ENCODE measurements at places on chromosomes 1 and 21.

GRCh38 chr1:30741239-30741894 lies 16.2 kb downstream of the LAPTM5 start:
- no peak for DNase-seq

DNA sequence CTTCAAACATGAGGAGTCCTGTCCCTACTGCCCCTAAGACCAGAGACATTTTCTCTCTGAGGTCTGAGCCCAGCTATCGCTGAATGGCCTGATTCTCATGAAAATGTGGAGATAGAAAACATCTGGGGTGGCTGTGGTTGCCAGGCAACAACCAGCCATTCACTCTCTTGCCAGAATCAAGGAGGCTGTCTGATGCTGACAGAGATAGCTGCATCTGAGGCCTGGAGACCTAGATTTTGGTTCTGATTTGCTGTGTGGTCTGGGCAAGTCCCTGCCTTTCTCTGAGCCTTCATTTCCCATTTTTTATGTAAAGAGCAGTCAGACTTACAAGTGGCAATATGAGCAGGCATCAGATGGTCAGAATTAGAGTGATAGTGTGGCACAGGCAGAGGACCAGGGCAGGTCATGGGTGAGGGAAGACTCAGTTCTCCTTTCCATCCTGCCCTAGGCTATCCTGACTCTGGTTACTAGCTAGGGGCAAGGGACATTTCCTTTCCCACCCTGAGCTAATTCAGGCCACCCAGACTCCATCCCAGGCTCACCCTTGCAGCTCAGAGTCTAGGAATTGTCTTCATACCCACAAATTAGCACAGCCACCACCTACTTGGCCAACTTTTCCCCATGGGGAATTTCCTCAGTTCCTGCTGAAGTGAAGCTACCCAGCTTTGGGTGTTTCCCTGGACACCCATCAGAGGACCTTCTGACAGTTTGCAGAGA lies 20.0 kb upstream of the RNF19B start:
- DNase-seq = no peak

- peak; percentile 93 for DNase-seq
Measured at GRCh38 chr21:42654179-42654912, 925 bp downstream of the PDE9A start.

GRCh38 chr1:51345300-51345687 lies 14.9 kb upstream of the TTC39A start:
- no peak for DNase-seq

DNA sequence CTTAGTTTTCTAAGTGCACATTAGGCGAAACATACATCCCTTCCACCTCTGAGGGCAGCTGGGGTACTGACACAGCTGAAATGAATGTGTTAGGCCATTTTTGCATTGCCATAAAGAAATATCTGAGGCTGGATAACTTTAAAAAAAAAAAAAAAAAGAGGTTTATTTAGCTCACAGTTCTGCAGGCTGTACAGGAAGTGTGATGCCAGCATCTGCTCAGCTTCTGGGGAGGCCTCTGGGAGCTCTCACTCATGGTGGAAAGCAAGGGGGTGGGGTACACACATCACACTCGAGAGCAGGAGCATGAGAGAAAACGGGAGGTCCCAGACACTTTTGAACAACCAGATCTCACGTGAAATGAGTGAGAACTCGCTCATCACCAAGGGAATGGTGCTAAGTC lies 158.1 kb downstream of the PSMG1 start:
- DNase-seq = no peak

GRCh38 chr1:23557471-23558124 lies 1.7 kb downstream of the ID3 start:
- DNase-seq = no peak

- DNase-seq = peak; percentile 58
Measured at GRCh38 chr1:12528021-12528852, 89.8 kb downstream of the DHRS3 start.

- no peak for DNase-seq
Measured at GRCh38 chr1:15380601-15381508, 28.8 kb upstream of the EFHD2 start.

DNA sequence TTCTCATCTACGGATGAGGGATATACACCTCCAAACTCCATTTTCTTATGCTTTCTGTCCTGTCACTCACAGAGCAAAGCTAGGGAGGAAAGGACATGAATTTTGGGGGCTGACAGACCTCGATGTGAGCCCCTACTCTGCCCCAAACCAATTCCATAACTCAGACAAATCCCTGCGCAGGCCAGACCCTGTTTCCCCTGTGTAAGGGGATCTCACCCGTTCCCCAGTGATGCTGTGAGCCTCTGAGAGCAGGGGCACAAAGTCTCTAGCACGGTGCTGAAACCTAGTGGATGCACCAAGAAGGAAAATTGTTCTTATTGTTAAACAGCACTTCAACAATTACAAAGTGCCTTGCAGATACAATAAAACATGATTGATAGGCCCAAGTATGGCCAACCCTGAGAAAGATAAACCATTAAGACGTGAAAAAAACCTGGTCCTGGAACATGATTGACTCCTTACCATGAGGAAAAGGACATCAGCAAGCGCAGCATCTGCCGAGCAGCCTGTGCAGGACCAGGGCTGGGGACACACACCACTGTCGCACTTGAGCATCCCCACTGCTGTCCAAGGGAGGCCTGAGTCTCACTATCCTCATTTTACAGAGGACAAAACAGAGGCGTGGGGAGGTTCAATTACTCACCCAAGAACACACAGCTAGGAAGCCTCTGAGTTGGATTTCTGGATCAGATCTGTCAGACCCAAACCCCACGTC lies 137.8 kb downstream of the GLIS1 start:
- DNase-seq = no peak

DNA sequence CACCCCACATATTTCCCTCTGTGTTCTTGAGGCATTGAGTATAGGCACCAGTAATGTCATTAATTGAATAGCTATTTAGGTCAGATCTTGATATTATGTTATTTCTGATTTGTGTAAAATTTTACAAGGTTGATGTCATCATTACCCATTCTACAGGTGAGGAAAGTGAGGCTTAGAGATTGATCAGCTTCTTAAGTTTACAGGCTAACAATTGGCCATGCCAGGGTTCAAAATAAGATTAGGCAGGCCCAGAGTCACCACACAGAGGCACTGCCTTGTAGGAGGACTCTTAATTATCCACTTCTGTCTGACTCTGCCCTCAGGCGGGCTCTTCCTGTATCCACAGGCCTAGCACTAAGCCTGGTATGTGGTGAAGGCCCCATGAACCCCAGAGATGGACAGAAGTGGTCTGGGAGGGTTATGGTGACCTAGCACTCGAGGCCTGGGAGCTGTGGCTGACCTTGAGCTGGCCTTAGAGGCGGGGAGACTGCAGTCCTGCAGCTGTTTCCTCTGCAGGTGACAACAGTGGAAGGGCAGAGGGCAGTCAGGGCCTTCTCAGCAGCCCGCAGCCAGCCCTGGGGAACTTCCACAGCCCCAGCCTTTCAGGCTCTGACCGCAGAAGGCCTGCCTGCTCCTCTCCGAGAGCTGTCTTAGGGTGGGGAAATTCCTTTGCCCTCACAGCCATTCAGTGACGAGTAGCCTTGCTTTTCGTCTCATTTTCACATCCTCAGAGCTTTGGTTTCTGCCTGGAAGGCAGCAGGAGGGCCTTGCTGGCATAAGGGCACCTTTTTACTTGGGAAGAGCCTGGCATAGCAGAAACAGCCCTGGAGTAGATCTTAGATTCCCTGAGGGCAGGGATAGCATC lies 12.2 kb downstream of the ZDHHC18 start:
- no peak for DNase-seq

DNA sequence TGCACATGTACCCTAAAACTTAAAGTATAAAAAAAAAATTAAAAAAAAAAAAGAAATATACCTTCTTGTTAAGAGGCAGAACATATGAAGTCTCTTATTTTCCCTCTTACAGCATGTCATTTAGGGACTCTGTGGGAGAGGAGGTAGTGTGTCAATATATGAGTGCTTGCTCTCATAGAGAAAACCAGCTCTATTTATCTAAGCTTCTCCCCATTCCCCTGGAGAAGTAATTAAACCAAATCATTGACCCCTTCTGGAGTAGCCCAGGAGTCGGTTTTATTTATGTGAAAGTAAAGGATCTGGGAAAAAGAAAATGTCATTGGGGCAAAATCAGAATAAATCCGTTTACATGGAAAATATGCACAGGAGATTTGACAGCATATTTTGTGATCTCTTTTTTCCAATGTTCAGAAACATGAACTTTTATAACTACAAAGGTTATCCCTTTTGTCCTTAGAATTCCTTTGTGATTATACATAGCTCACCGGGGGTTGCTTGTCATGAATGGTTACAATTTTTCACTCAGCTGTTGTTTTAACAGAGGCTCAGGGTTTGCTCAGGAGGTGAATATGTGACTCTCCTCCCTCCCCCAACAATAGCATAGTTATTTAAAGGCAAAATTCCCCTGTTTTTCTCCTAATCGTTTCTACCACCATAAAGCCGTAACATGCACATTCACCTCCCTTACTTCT lies 114.5 kb upstream of the C1orf21 start:
- no peak for DNase-seq

- DNase-seq = no peak
Measured at GRCh38 chr1:3736131-3736561, 16.1 kb upstream of the CCDC27 start.

- DNase-seq = peak; percentile 26
Measured at GRCh38 chr1:15453734-15454133, 2.8 kb upstream of the CELA2A start.

DNA sequence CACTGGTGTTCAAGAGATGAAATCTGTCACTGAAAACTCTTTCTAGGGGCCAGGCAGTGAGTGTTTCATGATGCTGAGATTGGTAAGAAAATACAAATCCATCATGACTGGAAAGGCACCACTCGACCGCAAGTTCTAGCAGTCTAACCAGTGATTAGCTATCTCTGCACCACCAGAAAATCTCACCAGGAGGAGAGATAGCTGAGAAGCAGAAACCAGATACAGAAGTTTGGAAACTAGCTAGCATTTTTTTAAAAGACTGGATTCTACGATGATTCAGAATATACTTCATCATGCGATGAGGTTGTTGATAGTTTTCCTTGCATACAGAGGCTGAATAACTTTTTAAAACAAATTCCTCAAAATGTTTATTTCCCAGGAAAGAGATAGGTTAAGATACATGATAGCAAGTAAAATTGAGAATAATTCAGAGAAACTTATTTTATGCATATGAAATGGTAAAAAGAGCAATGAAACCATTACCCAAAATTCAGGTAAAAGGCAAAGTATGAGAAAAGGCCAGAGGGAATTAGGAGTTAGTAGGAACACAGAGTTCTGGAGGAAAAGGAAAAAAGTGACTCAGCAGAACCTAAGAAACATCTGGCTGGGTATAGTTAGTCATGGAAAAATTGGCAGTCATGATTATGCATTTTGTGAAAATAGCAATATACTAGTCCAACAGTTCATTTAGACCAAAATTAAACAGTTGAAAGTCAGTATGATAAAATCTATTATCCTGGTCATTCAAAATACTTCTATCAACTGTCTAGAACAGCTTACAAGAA lies 3.3 kb upstream of the F3 start:
- DNase-seq = no peak

- DNase-seq = no peak
Measured at GRCh38 chr1:8938232-8938999, 7.3 kb upstream of the CA6 start.

DNA sequence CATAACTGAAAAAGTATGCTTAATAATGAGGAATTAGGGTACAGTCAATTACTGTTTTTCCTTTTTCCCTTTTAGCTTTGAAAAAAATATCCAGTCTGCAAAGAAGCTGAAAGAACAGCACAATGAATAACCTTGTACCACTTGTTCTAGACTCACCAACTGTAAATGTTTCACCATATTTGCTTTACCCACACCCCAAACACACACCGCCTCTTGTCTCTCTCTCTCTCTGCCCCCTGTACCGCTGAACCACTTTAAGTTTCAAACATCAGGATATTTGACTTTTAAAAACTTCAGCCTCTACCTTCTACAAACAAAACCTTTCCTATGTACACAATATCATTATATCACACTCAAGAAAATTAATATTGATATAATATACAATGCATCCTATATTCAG lies 197.1 kb downstream of the COP1 start:
- DNase-seq = no peak

GRCh38 chr1:99704356-99704816 lies 58.5 kb downstream of the PALMD start:
- peak; percentile 54 for DNase-seq

DNA sequence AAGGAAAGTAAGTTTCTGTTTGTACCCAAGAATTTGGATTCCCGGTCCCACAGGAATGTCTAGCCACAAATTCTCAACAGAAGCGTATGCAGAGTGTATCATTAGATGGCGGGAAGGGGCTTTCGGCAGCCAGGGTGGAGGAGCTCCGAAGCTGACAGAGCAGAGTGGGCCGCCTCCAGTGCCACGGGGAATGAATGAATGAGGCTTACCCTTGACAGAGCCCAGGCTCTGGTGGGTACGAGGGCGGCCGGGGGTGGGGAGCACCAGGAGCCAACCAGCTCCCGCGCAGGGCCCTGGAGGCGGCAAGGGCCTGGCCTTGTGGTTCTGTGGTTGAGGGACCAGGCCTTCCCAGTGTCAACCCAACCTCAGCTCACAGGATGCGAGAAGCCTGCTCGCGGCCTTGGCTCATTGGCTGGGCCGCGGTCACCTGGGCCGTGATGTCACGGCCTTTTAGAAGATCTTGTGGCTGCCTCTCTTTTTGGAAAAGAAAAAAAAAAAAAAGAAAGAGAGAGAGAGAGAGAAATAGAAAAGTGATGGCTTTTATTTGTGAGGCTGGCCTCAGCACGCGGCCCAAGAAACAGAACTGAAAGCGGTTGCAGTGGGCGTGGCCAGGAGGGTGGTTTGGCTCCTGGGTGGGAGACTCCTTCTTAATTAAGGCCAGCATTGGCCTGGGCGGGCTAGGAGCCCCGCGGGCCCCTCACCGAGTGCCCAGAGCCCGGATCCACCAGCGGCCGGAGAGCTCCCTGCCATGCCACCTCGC lies 34.9 kb upstream of the RUNX3 start:
- DNase-seq = no peak

DNA sequence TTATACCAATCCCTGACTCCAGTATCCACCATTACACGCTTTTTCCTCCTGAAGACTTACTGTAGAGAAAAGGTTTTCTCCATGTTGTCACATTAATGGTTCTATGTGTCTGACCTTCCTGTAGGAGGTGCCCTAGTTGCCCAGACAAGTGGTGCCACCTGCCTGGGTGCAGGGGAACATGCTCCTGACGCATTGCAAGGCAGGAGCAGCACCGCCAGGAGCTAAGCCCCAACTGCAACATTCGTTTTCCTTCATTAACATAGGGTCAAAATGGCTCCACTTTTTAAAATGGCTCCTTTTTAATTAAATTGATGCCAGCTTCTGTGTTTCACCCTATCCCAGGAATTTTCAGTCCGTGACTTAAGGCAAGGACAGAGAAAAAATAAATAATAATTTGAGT lies 220.1 kb upstream of the SAMSN1 start:
- DNase-seq = peak; percentile 19

- peak; percentile 45 for DNase-seq
Measured at GRCh38 chr1:178774263-178774662, 49.2 kb downstream of the RALGPS2 start.

- no peak for DNase-seq
Measured at GRCh38 chr1:232542633-232543593, 87.0 kb downstream of the SIPA1L2 start.

DNA sequence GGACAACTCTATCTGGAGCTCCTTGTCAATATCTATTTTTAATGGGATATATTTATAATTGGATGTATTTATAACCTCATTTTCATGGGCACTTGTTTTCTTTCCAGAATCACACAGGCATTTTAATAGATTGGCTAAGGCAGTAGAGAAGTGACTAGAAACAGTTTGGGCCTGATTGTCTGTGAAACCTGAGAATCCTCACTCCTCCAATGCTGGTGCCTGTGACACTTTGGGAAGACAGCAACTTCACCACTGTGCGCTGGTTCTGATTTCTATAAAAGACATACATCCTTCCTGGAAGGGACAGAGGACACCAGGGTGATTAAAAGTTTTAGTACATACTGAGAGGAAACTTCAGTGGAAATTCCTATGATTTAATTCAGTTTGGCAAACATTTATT lies 39.6 kb upstream of the RXRG start:
- peak; percentile 15 for DNase-seq

All from NCI-H82 (cell line).